Right renal pelvis (tissue), 4 donors: ENCODE measurements at places on chromosomes 16 and 17. TPM values are rescaled to one million over a fixed set of nuclear protein-coding genes. Genes with fewer than 3 reads are reported as not detected.

DNA sequence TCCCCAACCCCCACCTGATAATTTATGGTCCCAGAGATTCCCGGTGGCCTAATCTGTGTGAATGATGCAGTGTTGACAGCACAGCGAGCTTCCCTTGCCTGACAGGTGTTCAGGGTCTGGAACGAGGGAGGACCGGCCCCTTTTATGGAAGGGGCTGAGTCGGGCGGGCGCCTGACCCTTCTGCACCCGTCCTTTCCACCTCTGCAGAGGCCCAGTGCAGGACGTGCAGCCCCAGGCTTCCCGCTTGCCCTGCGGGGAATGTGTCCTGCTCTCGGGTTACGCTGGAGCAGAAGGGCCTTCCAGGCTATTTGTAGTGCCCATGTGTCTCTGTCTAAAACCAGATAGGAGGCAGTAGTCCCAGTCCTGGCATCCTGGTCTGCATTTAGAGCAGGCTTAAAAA lies 16.2 kb downstream of the SMTNL2 start:
- DNase-seq, result no peak

DNA sequence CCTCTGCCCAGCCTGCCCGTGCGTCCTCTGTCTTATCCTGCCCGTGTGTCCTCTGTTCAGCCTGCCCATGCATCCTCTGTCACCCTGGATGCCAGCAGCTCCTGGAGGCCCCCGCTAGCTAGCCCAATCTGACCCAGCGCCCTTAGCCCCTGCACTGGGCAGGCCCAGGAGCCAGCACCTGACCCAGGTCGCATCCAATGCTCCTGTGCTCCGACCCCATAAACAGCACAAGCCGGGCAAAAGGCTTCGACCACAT lies 13.1 kb downstream of the CDH15 start:
- no peak for DNase-seq

DNA sequence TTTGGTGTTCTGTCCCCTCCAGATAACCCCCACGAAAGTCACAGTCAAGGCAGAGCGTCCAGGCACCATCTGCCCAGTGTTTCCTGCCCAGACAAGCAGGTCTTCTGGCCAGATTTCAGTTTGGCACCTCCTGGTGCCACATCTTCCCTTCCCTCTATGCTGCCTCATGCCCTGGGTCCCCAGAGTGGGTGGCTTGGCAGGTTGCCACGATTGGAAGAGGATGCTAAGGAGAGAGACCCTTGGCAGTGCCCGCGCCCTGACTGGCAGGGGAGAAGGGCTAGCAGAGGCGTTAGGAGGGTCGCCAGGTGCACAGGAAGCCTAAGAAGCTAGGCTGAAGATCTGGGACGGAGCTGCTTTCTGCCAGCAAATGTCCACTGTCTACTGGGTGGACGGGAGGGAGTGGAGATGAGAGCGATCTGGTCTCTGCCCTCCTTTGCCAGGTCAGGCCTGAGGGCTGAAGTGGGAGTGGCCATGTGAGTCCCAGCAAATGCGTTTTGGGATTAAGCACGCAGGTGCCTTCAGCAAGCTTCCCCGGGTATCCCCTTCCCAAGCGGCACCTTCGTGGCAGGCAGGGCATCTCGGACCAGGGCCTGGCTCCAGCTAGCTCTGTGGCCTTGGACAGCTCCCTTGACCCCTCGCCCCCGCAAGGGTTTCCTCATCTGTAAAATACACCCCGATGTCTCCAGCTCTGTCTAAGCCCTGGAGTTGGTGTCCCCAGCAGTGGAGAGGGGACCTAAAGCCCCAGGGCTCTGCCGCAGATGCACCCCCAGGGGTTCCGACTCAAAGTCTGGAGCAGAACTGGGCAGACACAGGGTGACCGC lies 13.4 kb upstream of the CD300A start:
- no peak for DNase-seq

- DNase-seq, result no peak
These were observed 5.8 kb upstream of the RHOT2 start for GRCh38 chr16:662095-662494.

DNA sequence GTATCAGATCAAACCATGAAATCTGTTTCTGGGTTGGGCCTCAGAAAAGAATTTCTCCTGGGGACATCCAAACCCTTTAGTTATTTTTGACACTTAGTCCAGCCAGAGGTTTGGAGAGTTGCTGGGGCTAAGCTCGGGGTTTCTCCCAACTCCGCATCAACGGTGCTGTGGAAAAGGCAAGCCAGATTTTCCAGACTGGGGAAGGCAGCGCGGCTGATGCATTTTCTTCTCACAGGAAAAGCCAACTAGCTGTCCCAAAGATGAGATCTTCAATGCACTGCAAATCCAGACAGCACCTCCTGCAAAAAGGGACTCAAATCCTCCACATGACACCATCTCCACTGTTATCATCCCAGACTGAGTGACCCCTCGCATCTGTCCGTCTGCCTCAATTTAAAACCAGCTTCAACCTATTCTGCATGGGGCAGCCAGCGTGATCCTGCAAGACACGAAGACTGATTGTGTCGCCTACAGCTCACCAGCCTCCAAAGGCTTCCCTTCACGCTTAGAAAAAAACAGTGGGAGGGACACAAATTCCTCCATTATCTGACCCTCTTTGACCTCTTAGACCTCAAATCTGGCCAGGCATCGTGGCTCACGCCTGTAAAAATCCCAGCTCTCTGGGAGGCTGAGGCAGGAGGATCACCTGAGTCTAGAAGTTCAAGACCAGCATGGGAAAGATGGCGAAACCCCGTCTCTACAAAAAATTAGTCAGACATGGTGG lies 62.0 kb downstream of the GAS7 start:
- no peak for DNase-seq

DNA sequence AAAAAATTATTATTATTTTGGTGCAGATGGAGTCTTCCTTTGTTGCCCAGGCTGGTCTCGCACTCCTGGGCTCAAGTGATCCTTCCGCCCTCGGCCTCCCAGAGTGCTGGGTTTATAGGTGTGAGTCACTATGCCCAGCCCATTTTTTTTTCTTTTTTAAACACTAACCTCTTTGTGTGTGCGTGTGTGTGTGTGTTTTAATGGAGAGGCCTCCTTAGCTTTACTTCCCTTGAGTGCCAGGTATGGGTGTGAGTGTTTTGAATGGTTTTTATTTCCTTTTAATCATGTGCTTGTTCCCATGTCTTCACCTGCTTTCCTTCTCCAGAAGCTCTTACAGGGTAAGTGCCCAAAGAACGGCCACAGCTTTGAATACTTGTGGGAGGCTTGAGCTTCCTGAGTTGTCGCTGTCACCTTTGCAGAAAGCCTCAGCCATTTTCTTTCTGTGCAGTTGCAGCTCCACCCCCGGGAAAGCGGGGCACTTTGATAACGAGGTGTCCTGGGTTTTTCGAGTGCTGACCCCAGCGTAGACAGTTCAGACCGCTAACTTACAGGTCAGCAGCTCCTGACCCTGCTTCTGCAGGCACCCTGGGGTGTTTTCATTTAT lies 22.6 kb downstream of the AKAP1 start:
- DNase-seq, result no peak

DNA sequence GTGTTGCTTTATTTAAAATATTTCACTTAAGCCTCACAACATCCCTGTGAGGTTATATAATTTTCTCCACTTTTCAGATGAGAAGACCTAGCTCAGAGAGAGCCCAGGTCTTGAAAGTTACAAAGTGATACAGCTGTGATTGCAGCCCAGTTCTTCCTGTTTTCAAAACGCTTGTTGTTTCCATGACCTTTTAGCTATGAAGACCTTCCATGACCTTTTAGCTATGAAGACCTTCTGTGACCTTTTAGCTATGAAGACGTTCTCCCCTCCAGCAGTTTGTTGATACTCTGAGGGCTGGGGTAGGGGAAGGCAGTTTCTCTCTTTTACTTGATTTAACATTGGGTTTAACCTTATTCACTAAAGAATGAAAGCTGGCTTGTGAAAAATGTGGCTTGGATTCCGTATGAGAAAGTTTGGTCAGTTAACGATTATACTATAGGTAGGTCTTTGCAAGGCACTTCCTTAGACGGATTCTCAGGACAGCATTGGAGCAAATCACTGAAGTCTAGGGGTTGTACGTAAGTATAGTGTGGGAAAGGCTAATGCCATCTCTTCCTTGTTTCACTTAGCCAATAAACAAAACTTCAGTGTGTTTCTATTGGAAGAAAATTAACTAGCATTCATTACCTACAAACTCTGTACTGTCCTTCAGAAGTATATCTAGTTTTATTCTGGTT lies 20.7 kb downstream of the PHKB start:
- DNase-seq, result no peak

GRCh38 chr17:21357281-21357680 lies 18.9 kb upstream of the KCNJ12 start:
- DNase-seq, result no peak

FOXF1 gene
- polyA plus RNA-seq, result 0.60 TPM

DNA sequence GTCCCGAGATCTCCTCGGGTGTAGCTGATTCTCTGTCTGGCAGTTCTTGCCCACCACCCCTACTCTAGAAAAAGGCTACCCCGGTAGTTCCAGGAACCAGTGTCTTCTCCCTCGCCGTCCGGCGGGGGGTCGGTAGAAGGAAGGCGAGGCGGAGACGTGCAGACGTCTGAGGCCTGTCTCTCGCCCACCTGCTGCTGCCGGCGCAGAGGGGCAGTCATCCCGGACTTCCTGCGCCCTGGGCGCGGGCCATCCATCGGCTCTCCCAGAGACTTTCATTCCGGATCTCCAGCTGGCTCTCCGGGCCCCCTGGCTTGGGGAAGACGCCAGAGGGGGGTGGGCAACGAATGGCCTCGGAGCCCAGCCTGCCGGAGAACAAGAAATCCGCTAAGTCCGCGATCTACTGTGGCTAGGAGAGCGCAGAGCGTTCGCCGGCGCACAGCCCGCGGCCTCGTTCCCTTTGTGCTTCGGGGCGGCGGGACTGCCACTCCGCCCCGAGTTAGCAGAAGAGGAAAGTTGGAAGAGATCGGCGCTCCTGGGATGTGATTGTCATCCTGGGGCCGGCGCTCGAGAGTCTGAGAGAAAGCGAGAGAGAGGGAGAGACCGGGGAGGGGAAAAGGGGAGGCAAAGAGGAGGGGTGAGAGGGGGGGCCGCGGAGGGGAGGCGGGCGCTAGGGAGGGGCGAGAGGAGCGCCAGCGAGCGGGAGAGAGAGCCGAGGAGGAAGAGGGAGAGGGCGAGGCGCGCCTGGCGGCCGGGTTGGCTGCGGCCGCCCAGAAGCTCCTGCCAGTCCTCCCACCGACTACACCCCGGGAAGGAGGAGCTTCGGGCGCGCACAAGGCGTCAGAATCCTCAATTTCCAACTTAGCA lies at the start of gene IRX5:
TSS of gene IRX5 (plus strand) at position 861 of the 864 bp plus-strand sequence. CDS start 334 bp downstream, outside the sequence.
- DNase-seq, result no peak

DNA sequence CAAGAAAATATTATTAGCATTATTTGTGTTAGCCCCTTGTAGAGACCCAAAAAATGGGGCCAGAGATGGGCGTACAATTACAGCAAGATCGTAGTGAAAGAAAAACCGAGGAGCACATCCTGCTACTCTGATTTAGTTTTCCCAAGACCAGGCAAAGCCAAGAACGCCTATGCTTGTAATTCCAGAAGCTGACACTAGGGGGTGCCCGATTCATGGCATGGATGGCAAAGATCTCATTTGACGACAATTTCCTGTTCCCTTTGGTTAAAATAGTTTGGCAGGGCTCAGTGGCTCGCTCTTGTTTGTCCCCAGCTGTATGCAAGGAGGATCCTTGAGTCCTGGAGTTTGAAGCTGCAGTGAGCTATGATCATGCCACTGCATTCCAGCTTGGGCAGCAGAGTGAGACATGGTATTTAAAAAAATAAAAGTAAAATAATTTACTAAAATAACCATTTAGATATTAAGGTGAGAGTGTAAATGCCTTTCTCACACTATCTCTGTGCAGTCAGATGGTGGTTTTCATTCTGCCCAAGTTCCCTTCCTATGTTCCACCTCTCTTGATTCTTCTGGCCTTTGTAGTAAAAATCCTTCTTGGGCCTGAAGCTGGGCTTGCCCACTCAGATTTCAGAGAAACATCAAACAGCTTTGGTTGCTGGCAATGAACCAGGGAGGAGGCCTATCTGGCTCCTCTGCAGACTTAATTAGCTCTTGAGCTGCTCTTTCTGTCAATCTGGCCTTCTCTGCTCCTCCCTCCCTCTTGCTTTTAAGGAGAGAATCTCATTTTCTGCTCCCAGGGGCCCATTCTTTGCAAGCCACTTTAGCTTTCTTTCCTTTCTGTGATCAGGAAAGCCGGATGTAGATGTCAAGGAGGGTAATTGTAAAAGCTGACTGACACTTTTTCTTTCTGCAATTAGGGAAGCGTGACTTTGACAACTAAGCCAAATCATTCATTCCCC lies 31.2 kb downstream of the TMEM238L start:
- no peak for DNase-seq

- DNase-seq, result no peak
These were observed 70.1 kb upstream of the DOC2B start for GRCh38 chr17:251531-251930.

DNA sequence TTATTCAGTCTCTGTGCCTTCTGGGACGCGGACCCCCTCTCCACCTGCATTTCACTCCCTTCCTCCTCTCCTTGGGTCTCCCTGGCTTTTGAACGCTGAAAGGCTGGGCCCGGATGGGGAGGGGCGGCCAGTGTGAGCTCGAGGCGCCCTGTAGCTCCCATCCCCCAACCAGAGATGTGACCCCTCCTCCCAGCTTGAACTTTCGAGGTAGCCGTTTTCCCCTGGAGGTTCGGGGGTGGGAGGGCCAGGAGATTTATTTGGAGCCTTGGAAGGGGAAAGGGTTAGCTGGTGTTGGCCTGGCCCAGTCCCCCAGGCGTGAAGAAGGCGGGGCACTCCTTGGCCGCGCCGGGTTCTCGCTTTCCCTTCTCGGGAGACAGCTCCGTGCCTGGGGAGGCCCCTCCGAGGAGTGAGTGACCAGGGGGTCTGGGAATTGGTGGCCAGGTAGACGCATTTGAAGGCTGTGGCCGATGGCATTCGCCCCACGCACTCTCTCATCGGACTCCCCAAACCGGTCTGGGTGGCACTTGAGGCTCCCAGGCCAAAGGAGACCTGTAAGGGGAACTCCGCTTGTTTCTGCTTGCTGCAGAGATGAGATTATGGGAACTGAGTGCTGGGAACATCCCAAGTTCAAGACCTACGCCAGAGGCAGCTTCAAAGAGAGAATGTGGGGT lies 942 bp downstream of the LDAF1 start:
- DNase-seq, result no peak

- no peak for DNase-seq
These were observed 243.2 kb upstream of the GSE1 start for GRCh38 chr16:85369741-85370528.

DNA sequence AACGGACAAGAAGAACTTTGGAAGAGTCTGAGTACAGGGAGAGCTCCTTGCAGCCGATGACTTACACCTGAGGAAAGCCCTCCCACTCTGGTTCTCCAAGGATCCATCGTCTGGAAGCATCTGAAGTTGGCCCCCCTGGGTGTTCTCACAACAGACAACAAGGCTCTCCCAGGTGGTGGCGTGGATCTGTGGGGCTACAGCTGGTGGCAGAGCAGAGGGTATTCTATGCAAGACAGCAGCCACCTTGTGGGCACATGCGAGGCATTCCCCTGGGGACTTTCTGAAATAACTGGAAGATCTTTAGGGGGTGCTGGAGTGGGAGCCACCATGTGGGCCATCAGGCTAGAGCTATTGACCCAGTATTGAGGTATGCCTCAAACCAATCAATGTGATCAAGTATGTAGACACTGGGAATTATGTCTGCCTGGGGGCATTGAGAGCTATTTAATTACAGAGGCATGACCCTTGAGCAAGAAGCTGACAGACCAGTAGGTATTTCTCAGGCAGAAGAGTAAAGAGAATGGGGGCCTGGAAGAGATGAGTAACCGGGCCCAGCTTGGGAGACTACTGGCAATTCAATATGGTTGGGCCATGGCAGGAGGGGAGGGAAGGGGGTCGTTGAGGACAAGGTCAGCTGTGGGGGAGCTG lies 6.9 kb upstream of the KRT19 start:
- DNase-seq, result no peak

LYRM9 gene
- polyA plus RNA-seq, result 24.0 TPM
